A549 treated with CORT108297 at 1 μM for 4 hours (cell line): ENCODE measurements at places on chromosomes 12 and 14. TPM values are rescaled to one million over a fixed set of nuclear protein-coding genes. Genes with fewer than 3 reads are reported as not detected.

Gene REP15
- total RNA-seq: 0.34 to 0.62 TPM (median 0.51 TPM) in 5 replicates

Gene ARF3
- 114 to 156 TPM (median 153 TPM) in 5 replicates for total RNA-seq

Gene ZDHHC22
- total RNA-seq: 0.20 to 0.46 TPM (median 0.34 TPM) in 5 replicates

Gene KRT83
- total RNA-seq: 3.4 to 6.5 TPM (median 5.6 TPM) in 5 replicates

Gene PPP1R36
- total RNA-seq: 0.14 to 0.44 TPM (median 0.23 TPM) in 5 replicates
